HS-5 (cell line): ENCODE measurements at places on chromosomes 13 and 19.

DNA sequence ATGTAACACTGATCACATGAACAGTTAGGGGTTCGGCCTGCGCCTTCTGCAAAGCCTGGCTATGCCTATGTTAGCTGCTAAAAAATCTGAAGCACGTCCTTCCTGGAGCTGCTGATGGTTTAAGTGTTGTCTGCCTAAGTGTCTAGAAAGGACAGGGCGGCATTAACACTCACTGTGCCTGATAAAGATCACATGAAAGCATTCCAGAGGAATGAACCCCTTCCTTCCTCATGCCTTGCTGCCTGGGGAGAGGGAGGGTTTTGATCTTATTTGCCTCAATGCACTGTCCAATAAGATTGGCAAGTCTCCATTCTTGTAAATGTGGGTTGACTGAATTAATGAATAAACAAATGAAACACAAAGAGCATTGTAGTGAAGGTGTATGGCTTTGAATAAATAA is 5.2 kb downstream of the DOCK9 start:
- DNase-seq: no peak

DNA sequence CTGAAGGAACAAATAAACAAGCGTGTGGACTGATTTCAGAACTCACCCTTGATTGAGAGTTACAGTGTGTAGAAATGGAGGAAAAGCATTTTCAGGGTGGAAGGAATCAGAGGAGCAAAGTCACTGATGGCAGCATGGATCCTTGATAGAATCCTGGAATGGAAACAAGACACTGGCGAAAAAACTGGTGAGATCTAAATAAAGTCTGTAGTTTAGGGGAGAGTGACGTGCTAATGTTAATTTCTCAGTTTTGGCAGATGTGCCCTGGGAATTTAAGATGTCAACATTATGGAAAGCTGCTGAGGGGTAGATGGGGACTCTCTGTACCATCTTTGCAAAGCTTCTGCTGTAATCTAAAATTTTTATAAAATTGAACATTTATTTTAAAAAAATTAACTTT is 378.0 kb downstream of the UQCRFS1 start:
- no peak for DNase-seq

- no peak for DNase-seq
These were observed 19.6 kb downstream of the RNF6 start for GRCh38 chr13:26202365-26202972.

DNA sequence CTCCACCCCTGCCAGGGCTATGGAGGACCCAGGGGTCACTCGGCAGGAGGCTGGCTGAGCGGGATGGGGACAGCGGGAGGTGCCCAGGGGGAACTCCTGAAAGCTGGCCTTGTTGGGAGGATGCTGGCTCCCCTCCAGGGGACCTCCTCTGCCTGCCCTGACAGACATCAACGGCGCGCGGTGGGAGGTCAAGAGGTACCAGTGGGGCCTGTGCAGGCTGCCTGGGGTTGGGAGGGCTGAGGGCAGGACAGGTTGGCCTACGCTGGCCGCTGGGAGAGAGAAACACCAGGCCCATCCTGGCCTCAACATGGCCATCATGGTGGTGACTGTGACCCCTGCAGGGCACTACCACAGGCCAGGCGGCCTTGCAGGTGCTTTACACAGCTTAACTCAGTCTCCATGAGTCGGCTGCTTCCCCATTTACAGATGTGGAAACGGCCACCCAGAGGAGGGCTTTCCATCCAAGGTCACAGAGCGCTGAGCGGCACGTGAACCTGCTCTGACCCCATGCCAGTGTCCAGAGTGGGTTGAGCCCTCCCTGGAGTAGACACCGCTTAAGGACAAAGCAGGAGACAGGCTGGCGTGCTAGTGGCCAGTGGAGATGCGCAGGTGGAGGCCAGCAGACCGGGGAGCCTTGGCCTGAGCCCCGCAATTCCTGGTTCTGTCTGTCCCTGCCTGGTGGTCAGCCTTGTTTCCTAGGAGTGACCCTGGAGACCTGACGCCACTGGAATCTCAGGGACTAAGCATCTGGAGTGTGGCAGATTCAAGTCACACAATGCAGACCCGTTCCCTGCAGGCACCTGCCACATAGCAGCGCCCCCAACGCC is 27.6 kb downstream of the CEBPG start:
- DNase-seq: no peak

- no peak for DNase-seq
These were observed 1.5 kb downstream of the HS6ST3 start for GRCh38 chr13:96091164-96092117.

DNA sequence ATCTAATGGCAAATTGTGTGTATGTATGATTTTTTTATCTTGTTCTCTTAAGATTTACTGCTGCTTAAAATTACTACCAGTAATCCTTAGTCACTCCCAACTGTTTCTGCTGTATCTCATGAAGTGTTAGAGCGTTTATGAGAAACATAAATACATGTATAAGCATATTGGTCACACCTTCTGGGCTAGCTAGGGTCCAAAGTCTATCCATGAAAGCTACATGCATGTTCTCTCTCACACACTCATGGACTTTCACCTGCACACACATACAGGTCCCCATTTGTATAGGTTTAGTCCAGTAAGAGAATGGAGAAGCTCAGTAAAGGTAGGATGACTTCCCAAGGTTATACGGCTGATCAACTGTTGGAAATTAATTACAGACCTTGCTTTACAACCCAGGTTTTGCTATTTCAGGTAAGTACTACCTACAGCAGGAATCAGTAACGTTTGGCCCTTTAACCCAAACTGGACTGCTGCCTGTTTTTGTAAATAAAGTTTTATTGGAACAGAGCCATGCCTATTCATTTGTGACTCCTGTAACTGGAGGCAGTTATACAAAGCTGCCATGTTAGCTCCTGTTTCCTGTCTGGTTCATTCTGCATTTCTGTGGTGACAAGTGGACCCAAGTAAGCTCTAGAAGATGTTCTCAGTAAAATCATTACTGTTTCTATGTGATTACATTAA is 15.3 kb downstream of the METTL21C start:
- no peak for DNase-seq

DNA sequence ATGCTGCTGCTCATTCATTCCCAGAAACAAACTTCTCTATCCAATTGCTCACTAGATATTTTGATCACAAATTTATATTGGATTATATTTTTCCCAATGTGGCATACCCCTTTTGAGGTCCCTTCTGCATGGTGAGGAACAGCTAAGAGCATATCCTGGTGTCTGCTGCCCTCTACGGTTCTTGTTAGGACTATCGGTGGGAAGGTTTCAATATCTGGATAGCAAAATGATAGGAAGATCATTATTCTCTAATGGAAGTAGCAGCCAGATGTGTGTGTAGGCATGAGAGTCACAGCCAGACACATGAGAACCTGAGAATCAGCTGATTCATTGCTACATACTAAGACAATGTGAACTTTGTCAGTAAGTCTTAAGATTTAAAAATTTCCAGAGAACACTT is 1422.4 kb upstream of the MIR17HG start:
- no peak for DNase-seq

- DNase-seq: no peak
These were observed 885.2 kb upstream of the SLITRK6 start for GRCh38 chr13:86684402-86684801.

GRCh38 chr13:109529964-109530363 is 256.4 kb downstream of the IRS2 start:
- no peak for DNase-seq

DNA sequence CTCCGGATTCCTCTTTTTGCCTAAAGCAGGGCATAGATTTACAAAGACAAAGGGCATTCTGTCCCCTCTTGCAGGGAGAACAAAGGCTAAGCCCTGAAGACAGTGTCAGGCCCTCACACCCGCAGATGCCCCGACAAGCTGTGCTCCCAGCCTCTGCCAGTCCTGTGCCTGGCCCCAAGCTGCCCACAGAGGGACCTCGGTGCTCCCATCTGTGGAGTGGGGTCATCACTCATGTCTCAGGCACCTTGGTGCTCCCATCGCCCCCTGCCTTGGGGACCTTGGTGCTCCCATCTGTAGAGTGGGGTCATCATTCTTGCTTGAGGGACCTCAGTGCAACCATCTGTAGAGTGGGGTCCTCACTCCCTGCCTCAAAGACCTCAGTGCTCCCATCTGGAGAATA is 24.3 kb downstream of the C13orf46 start:
- no peak for DNase-seq

DNA sequence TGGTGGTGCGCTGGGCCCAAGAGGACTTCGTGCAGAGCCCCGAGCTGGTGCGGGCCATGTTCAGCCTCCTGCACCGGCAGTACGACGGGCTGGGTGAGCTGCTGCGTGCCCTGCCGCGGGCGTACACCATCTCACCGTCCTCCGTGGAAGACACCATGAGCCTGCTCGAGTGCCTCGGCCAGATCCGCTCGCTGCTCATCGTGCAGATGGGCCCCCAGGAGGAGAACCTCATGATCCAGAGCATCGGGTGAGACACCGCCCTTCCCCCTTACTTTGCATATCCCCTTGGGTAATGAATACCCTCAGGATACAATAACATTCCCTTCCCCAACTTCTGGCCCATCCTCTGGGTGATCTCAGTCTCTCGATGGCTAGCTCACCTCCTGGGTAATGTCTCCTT is 60.9 kb downstream of the RYR1 start:
- DNase-seq: no peak

DNA sequence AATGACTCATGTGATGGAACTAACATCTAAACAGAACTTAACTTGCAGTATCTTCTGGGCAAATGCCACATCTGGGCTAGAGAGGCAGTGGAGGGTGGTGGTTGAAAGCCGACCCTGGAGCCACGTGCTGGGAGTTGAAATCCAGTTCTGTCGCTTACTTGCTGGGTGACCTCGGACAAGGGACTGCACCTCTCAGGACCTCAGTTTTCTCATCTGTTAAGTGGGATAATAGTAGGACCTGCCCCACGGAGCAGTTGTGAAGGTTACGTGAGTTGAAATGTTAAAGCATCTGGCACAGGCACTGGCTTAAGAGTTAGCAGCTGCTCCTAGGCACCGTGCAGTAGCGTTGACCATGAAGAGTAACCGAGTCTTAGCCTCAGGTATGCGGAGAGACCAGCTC is 76.1 kb downstream of the SIPA1L3 start:
- DNase-seq: no peak

GRCh38 chr19:4139614-4140236 is 13.7 kb upstream of the CREB3L3 start:
- no peak for DNase-seq

DNA sequence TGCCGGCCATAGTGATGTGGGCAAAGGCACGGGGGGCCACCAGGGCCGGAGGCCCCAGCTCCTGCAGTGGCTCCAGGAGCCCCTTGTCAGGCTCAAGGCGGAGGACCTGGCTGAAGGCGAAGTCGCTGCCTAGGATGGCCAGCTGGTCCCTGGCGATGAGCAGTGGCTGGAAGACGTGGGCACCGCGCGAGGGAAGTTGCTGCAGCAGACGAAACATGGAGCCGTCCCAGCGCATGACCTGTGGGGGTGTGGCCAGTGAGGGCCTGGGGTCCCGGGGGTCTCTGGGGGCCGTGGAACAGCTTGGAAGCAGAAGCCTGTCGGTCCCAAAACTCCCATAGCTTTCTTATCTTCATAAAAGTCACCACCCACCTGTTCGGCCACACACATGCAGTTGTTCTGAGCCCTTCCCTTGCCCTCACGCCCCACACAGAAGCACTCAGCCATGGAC is 9.6 kb downstream of the LGI4 start:
- no peak for DNase-seq

DNA sequence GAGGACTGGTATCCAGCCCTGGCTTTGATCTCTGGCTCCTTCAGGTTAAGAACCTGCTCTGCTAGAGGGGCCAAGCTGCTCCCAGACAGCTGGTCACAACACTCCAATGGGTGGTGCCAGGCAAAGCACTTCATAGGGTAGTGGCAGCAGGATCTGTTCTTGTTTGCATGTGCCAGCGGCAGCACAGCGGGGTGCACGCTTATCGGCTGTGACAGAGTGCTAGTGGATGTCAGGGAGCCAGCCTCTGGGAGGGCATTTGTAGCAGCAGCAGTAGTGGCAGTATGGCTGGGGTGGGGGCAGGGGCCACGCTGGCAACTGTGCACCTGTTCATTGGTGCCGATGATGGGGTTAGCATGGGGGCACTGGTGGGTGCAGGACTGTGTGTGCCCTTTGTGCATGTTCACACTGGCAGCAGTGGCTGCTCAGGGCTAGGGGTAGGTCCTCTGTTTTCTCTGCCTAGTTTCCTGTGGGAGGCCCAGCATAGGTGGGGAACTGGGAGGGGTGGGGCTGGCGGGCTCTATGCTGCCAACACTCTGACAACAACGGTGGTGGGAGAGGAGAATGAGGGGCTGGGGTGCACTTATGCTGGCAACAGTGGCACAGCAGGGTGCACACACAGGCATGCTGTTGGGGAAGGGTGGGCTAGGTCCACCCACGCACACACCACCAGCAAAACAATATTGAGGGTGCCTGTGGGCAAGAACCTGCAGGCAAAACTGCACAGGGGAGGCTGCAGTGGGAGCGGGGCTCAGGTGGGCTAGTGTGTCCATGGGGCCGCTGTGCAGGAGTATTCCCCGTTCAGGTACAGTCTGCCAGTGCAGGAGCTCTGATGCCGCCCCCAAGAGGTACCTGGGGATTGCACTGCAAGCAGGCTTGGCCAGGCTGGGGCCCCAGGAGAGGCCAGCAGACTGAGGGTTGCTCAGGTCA is 19.3 kb downstream of the AP1M1 start:
- DNase-seq: no peak

- DNase-seq: no peak
These were observed 94.2 kb upstream of the GJB6 start for GRCh38 chr13:20326276-20326675.
